CD4-positive, alpha-beta memory T cell (primary cell): ENCODE measurements at places on chromosomes 13 and 19. TPM values are rescaled to one million over a fixed set of nuclear protein-coding genes. Genes with fewer than 3 reads are reported as not detected.

Gene CAMSAP3
- 0.19 TPM for total RNA-seq

DNA sequence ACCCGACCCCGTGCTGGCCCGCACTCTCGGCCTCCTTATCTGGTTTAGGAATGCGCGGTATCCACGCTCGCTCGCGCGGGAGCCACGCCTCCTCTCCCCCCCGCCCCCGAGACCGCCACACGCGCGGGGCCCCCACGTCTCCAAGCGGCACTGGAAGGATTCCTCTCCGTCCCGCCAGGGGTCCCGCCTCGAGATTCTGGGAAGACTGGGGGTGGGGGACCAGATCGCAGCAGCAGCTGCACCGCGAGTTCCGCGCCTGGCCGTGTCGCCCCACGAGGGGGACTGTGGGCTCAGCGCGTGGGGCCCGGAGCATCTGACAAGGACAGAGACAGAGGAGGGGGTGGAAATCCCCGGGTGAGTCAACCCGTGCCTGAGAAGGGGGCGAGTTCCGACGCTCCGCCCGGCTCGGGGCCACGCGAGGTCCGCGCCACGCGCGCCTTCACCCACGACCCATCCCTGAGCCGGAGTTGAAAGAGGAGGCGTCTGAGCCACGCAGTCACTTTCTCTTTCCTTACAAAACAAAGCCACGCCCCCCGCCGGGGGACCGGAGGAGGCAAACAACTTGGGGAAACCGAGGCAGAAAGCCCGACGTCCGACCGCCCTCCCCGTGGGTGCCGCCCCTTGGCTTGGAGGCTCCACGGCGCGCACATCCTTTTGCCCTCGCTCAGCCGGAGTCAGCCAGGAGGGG is 814 bp downstream of the S1PR2 start:
- peak overlapping the region; percentile 92 for H3K27ac ChIP-seq
- no peaks in the 10 kb centered on the region for H3K36me3 ChIP-seq
- peak; percentile 88 for DNase-seq
- no peaks in the 10 kb centered on the region for H3K27me3 ChIP-seq
- peaks cover 29% of the 10 kb centered on the region for H3K4me1 ChIP-seq

GRCh38 chr13:58376775-58377174 is 745.2 kb downstream of the PCDH17 start:
- no peak overlapping the region for H3K4me3 ChIP-seq
- no peak overlapping the region for H3K27ac ChIP-seq
- no peak for DNase-seq

Gene ZNF888
- 10.7 TPM for total RNA-seq

GRCh38 chr19:19457671-19458070 is 52.2 kb downstream of the GATAD2A start:
- H3K4me3 ChIP-seq, result no peak overlapping the region
- H3K4me1 ChIP-seq, result peaks cover 75% of the 10 kb centered on the region
- H3K36me3 ChIP-seq, result no peaks in the 10 kb centered on the region
- no peaks in the 10 kb centered on the region for H3K27me3 ChIP-seq
- DNase-seq, result no peak

DNA sequence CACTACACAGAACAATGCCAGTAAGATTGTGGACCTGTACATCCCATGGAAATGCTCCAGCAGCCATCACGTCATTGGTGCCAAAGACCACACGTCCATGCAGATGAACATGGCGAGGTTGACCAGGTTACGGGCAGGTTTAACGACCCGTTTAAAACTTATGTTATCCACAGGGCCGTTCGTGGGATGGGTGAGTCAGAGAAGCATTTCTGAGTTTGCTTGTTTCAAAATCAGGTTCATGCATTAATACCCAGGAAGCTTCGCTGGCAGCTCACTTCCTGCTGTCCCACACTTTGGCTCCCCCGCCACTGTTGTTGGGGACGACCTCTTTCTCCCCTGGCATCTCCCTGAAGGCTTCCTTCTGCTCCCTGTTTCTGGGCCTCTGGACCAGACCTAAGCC is 194.1 kb downstream of the USP12 start:
- no peaks in the 10 kb centered on the region for H3K27me3 ChIP-seq
- peaks cover under 1% of the 10 kb centered on the region for H3K4me1 ChIP-seq
- H3K4me3 ChIP-seq, result no peak overlapping the region
- H3K36me3 ChIP-seq, result no peaks in the 10 kb centered on the region
- DNase-seq, result no peak
- H3K27ac ChIP-seq, result no peak overlapping the region

DNA sequence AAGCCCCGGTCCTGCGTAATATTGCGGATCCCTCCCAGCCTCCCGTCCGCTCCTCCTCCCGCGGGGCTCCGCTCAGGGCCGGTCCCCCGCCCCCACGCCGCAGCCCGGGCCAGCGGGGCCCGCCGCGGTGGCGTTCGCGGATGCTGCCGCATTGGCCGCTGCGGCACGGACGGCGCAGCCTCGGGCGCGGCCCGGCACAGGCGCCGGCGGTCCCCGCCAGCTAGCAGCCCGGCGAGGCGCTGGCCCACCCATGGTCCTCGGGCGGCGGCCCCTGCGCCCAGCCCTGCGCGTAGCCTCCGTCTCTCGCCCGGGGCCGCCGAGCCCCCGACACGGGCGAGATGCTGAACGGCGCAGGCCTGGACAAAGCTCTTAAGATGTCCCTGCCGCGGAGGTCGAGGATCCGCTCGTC is at the start of gene ATP8A2:
TSS of gene ATP8A2 (plus strand) at position 100 of the 409 bp plus-strand sequence. CDS start at position 339, 239 bp downstream.
- peaks cover 4% of the 10 kb centered on the region for H3K4me1 ChIP-seq
- no peak within 1 kb of the TSS for H3K4me3 ChIP-seq
- DNase-seq, result no peak
- no peak within 1 kb of the TSS for H3K27ac ChIP-seq

Gene ZNF625
- total RNA-seq, result 2.6 TPM

Gene ZSCAN4
- not detected for total RNA-seq

GRCh38 chr19:6632002-6632621 is 37.8 kb downstream of the TNFSF14 start:
- H3K4me1 ChIP-seq, result peaks cover 7% of the 10 kb centered on the region
- H3K36me3 ChIP-seq, result no peaks in the 10 kb centered on the region
- no peak overlapping the region for H3K4me3 ChIP-seq
- no peaks in the 10 kb centered on the region for H3K27me3 ChIP-seq
- H3K27ac ChIP-seq, result no peak overlapping the region
- peak; percentile 82 for DNase-seq

Gene SARS2
- total RNA-seq, result 17.0 TPM

Gene SCEL
- total RNA-seq, result not detected

DNA sequence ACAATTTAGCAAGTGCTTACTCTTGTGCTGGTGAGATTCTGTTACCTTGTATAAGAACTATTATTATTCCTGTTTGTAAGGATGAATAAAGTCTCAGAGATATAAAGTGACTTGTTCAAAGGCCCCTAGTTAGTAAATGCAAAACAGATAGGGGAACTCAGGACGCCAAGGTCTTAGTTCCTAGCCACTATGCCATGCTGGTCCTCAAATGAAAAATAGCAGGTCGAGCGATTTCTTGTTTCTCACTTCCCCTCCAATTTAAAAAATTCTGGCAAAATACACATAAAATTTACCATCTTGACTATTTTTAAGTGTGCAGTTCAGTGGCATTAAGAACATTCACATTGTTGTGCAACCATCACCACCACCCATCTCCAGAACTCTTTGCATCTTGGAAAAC is 1.1 kb downstream of the TECR start:
- peak overlapping the region; percentile 25 for H3K27ac ChIP-seq
- H3K36me3 ChIP-seq, result peaks cover 9% of the 10 kb centered on the region
- peaks cover 41% of the 10 kb centered on the region for H3K4me1 ChIP-seq
- H3K4me3 ChIP-seq, result no peak overlapping the region

DNA sequence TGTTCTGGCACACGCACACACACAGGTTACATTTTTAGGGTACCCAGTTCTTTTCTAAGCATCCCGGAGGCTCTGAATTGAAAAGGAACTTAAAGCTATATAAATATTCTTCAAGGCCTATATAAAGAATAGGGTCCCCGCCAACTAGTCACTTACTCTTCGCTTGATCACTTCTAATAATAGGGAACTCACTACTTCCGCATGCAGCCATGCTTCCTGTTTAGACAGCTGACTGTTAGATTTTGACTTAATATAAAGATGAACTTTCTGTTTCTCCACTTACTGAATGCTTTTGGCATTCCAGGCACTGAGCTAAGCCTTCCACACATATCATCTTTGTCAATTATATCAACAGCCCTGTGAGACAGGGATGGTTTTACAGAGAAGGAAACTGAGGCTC is 259.6 kb downstream of the TSHZ3 start:
- DNase-seq, result no peak
- no peaks in the 10 kb centered on the region for H3K27me3 ChIP-seq
- no peaks in the 10 kb centered on the region for H3K4me1 ChIP-seq
- no peak overlapping the region for H3K4me3 ChIP-seq

DNA sequence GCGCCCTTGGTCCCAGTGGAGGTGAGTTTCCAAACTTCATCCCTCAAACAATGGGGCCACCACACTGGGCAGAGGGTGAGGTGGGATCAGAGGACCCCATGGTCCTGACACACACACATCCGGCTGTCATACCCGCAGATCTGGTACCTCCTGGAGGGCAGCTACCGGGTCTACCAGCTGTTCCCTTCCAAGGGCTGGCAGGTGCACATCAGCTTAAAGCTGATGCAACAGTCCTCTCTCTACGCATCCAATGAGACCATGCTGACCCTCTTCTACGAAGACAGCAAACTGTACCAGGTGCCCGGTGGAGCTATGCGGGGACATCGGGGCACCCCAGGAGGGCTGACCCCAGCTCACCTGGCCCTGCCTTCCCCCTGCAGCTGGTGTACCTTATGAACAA is 14.0 kb upstream of the PSMD8 start:
- H3K27me3 ChIP-seq, result no peaks in the 10 kb centered on the region
- no peak for DNase-seq
- H3K4me3 ChIP-seq, result no peak overlapping the region
- H3K27ac ChIP-seq, result no peak overlapping the region
- peaks cover 13% of the 10 kb centered on the region for H3K4me1 ChIP-seq

Gene MISP
- total RNA-seq, result not detected

DNA sequence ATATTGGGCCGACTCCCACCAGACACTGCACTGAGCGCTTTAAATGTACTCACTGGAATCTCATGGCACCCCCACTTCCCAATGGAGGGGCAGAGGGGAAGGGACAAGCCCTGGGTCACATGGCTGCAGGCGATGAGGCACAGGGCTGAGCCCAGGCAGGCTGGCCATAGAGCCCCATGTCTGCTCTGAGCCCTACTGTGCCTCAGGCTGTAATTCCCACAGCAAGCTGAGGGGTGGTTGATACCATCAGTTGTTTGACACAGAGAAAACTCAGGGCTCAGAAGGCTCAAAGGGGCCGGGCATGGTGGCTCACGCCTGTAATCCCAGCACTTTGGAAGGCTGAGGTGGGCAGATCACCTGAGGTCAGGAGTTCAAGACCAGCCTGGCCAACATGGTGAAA is 25.1 kb downstream of the RFX1 start:
- H3K4me1 ChIP-seq, result peaks cover 44% of the 10 kb centered on the region
- no peaks in the 10 kb centered on the region for H3K27me3 ChIP-seq
- H3K36me3 ChIP-seq, result no peaks in the 10 kb centered on the region
- H3K4me3 ChIP-seq, result no peak overlapping the region
- no peak for DNase-seq

Gene HIPK4
- total RNA-seq, result not detected

GRCh38 chr13:98044301-98044700 is 90.8 kb downstream of the IPO5 start:
- no peaks in the 10 kb centered on the region for H3K4me1 ChIP-seq
- no peak for DNase-seq
- H3K4me3 ChIP-seq, result no peak overlapping the region
- H3K27ac ChIP-seq, result no peak overlapping the region
- H3K27me3 ChIP-seq, result no peaks in the 10 kb centered on the region

- H3K27ac ChIP-seq, result no peak overlapping the region
- H3K36me3 ChIP-seq, result no peaks in the 10 kb centered on the region
- peaks cover 10% of the 10 kb centered on the region for H3K4me1 ChIP-seq
- H3K4me3 ChIP-seq, result no peak overlapping the region
- DNase-seq, result peak; percentile 59
- H3K27me3 ChIP-seq, result no peaks in the 10 kb centered on the region
These were observed 8.6 kb downstream of the ISOC2 start for GRCh38 chr19:55452749-55453346.

DNA sequence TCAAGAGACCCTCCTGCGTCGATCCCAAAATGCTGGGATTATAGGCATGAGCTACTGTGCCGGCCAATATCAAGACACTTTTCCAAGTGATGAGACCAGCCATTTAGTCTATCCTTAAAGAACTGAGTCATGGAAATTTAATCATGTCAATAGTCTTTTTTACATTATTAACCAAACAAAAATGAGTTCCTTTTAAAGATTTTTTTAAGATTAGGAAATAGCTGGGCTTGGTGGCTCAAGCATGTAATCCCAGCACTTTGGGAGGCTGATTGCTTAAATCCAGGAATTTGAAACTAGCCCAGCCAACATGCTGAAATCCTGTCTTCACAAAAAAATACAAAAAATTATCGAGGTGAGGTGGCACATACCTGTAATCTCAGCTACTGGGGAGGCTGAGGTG is 16.7 kb upstream of the ZNF564 start:
- no peaks in the 10 kb centered on the region for H3K27me3 ChIP-seq
- H3K4me3 ChIP-seq, result no peak overlapping the region
- H3K4me1 ChIP-seq, result no peaks in the 10 kb centered on the region
- no peak for DNase-seq
- no peaks in the 10 kb centered on the region for H3K36me3 ChIP-seq
- H3K27ac ChIP-seq, result no peak overlapping the region

Gene ATXN8OS
- total RNA-seq, result not detected

Gene PRKCG
- not detected for total RNA-seq

DNA sequence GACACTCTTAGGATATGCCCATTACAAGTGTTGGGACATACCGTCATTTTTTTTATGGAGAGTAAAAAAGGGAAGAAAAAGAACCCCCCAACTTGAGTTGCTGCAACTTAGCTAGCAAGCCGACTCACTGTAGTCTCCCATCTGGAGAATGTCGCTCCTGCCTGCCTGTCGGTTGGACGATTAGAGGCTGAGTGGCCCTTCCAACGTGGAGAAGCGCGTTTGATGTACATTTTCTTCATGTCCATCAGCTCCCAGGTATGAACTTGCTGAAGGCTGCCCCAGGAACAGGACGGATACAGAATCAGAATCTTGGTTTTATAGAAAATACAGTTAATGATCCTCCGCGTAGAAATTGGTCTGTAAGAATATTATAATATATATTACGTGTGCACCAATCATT is 189.0 kb upstream of the SOX1 start:
- H3K4me1 ChIP-seq, result no peaks in the 10 kb centered on the region
- no peak overlapping the region for H3K27ac ChIP-seq
- no peaks in the 10 kb centered on the region for H3K27me3 ChIP-seq

DNA sequence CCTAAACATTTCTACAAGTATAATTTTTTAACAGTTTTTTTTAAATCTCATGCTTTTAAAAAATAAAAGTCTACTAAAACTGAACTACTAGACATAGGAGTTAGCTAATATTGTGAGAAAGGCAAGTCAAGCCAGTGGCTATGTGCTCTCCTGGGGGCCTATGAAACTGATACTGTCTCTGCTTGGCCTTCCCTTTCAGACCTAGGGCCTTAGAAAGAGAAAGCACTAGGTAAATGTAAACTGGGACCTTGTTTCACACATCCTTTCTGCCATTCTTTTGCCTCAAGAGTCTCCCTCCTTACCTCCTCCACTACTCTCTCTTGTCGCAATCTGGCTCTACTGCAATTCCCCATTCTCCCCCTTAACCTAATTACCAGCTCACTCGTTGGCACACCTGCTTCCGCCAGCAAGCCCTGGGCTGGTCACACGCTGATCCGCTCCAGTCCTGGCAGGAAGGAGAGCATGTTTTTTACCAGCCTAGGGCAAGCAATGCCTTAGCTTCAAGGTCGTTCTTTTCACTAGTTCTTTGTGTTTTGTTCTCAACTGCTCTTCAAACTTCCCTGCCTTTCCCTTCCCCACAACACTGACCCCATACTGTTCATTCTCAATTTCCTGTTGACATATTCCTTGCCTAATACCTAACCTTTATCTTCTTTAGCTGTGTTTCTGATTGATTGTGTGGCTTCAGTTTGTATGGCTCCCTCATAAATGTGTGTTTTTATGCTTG is 23.1 kb downstream of the TBC1D4 start:
- no peak overlapping the region for H3K4me3 ChIP-seq
- H3K4me1 ChIP-seq, result no peaks in the 10 kb centered on the region
